Mucosa of descending colon (tissue), 3 donors: ENCODE measurements at places on chromosomes 11 and 22. TPM values are rescaled to one million over a fixed set of nuclear protein-coding genes. Genes with fewer than 3 reads are reported as not detected.

The MS4A12 gene
- 1,262 TPM for total RNA-seq

The FXYD6 gene
- total RNA-seq, result 15.9 TPM

The WNT7B gene
- not detected for total RNA-seq

The SLC22A8 gene
- not detected for total RNA-seq

DNA sequence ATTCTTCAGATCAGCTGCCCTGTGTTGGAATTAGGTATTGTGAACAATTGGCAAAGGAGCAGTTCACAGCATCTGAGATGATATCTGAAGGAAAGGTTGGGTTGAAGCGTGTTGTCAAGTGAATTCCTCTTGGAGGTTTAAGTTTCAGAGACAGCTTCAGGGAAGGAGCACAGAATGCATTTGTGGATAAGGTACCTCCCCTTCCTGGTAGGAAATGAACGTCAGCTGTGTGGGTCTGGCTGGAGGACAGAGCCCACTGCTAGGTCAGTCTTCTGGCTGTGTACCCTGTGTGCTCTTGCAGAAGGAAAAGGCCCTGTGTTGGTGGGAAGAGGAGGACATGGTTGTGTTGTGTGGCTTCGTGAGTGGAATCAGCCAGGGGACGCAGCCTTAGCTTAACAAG is 88.1 kb upstream of the GAL start:
- DNase-seq, result no peak

DNA sequence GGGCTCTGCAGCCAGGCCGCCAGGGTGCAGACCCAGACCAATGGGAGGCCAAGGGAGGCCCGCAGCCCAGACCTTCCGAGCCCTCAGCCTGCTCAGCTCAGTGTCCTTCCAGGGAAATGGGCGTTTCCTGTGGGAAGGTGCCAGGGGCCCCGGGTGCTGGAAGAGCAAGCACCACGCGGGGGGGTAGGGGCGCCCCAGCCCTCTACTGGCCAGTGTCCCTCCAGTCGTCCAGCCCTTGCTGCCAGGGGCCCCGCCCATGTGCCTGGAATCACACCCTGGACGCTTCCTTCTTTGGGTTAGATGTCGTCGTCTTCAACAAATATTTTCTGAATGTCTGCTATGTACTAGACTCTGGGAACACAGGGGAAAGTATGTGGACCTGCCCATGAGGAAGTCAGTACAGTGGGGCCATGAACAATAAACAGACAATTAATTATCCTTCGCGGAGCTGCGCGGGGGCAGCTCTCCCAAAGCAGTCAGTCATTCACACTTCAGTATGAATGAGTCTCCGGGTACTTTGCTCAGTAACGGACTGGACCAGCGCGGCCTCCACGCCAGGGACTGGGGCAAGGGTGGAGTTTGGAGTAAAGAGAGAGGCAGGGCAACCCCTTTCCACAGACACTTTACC is 60.2 kb downstream of the CDKN1C start:
- DNase-seq, result peak; percentile 70

GRCh38 chr11:110886288-110886970 is 174.2 kb upstream of the ARHGAP20 start:
- no peak for DNase-seq

- no peak for DNase-seq
These were observed 87.8 kb upstream of the TOP3B start for GRCh38 chr22:22070371-22070824.

- DNase-seq, result no peak
These were observed 24.7 kb downstream of the DSCAML1 start for GRCh38 chr11:117772360-117772759.
